Amniotic stem cell (primary cell): ENCODE measurements at places on chromosomes 13 and 19.

GRCh38 chr19:19750842-19751790 is 18.2 kb upstream of the ZNF14 start:
- no peak for DNase-seq

- DNase-seq = no peak
Observed at GRCh38 chr19:53977991-53978731, 13.3 kb upstream of the CACNG6 start.

DNA sequence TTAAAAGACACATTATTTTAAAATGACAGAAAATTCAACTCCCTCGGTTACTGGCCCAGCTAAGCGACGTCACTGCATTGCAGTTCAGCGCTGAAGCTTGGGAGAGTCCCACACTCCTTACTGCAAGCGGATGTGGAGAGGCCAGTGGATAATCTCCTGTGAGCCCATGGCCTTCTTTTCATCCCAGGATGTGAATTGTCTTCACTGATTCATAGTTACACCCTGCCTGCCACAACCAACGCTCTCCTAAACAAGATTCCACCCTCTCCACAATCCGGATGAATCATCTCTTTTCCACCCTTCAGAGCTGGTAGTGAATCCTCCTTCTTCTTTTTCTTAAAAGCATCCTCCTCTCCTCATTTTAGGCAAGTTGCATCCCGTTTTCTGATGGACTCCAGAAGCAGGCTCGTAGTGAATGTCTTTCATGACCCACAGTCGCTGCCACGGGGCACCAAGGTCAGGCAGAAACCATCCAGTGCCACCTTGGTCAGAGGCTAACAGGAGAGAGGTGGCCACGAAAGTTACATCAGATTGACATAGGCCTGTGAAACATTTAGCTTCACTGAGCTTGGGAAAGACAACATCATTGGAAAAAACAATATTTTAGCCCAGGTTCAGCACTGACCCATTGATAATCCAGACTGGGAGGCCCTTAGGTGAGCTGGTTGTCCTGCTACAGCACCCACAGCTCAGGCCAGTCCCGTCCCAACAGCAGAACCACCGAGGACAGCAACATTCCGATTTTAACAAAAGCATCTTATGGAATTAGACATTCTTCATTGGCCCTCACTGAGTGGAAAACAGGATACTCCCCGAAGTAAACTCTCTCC is 2.0 kb downstream of the GJB2 start:
- peak; percentile 26 for DNase-seq

GRCh38 chr19:10227026-10227971 is 3.8 kb downstream of the S1PR2 start:
- DNase-seq = no peak

DNA sequence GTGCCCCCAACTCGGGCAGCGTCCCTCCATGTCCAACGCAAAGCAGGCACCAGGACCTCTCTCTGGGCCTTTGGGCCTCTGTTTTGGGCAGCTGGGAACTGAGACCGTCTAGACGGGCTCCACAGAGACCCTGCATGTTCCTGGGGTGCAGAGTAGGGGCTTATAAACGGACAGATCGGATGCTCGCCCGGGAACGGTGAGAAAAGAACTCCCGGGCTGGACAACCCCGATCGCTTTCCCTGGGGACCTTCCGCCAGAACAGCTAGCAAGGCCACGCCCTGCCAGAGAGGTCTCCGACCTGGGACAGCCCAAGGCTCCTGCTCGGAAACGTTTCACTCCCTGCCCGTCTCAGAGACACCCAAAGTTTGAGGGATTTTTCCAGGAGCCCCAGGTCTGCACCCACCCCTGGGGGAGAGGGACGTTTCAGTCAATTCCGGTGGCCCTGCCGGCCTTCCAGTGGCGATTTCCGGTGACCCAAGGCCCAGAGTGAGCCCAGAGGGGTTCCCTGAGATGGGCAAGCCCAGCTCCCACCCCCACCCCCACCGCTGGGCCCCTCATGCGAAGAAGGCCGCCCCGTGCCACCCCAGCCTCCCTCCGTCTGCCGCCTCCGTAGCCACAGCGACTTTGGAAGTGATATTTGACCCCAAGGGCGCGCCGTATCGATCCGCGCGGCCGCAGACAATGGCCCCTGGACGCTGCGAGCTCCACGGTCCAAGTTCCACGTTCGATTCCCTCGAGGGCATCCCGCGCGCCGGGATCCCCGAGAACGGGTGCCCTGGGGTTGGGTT is 1.7 kb downstream of the NR2F6 start:
- no peak for DNase-seq

GRCh38 chr19:46604781-46605355 is 3.7 kb downstream of the CALM3 start:
- no peak for DNase-seq

- DNase-seq = no peak
Observed at GRCh38 chr19:6587093-6587820, 3.7 kb downstream of the CD70 start.

GRCh38 chr19:54332149-54332548 is 6.8 kb downstream of the LILRA4 start:
- no peak for DNase-seq

- no peak for DNase-seq
Observed at GRCh38 chr19:45045671-45046353, 7.0 kb downstream of the CLASRP start.

DNA sequence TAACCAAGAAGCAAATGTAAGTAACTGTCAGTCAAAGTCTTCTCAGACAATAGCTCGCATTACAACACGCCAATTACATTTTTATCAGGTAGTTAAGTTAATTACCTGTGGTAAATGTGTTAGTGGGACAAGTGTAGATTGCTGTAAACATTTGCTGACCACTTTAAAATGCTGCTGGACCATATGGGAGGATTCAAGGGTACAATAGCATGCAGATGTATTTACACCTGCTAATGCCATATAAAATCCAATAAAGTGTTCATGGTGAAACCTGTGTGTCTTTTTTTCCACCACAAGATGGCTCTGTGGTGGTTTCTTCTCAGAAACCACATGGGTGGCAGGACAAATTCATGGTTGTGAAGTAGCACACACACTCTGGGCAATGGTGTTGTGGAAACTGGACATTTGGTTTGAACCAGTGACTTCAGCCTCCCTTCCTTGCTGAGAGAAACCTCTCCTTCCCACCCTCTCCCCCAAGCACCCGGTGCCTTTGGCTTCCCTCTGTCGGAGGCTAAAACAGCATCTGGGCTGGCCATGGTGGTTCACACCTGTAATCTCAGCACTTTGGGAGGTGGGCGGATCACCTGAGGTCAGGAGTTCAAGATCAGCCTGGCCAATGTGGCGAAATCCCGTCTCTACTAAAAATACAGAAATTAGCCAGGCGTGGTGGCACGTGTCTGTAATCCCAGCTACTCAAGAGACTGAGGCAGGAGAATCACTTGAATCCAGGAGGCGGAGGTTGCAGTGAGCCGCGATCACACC is 18.1 kb upstream of the GTF3A start:
- no peak for DNase-seq

GRCh38 chr19:10961073-10961860 is 437 bp downstream of the SMARCA4 start:
- DNase-seq = no peak

DNA sequence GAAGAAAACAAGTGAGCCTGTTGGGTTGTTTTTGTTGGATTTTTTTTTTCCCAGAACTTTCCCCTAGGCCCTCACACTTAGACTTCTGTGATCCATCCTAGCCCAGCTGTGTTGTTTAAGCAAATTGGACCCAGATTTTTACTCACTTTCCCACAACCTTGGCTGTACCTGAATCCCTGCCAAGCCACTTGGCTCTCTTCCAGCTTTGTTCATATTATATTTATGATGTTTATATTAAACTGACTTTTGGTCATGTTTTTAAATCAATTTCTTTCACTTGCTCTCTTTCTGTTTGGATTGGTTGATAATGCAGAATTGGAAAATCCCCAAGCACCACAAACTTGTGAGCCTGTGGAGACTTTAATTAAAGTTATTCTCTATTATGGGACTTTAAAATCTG is 16.6 kb downstream of the OLFM4 start:
- DNase-seq = no peak

GRCh38 chr13:29479716-29480492 is 115.6 kb downstream of the SLC7A1 start:
- DNase-seq = no peak

DNA sequence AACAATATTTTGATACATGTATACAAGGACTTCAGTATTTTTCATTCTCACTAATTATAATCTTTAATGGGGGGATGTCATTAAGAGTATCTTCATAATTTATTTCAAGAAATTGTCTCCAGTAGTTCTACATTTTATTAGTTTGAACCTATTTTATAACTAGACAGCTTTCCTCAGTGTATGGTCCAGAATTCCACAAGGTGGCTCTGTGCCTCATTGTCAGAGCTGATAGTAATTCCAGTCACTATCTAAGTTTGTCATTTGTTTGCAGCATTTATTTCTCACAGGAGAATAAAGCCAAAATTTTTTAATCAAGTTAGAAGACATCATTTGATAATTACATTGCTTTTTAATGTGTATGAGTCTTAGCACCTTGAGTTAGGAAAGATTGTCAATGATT is 1633.0 kb upstream of the PCDH20 start:
- no peak for DNase-seq

DNA sequence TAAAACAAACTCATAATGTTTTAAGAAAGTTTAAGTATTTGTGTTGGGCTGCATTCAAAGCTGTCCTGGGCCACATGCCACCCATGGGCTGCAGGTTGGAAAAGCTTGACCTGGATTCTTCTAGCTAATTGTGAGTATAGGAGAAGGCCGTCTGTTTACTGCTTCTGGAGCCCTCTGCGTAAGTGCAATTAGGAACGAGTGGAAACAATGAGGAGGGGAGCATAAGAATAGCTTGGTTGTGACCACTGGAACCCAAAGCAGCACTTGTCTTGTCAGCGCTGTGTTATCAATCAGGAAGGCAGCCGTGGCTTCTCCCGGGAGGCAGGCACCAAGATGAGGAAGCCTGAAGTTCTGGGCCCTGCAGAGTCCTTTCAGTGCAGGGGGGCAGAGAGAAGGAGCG is 110.4 kb upstream of the MBNL2 start:
- no peak for DNase-seq

GRCh38 chr19:49787746-49788145 is 20.9 kb downstream of the AP2A1 start:
- no peak for DNase-seq

- DNase-seq = no peak
Observed at GRCh38 chr13:53015971-53016370, 12.6 kb upstream of the OLFM4 start.

DNA sequence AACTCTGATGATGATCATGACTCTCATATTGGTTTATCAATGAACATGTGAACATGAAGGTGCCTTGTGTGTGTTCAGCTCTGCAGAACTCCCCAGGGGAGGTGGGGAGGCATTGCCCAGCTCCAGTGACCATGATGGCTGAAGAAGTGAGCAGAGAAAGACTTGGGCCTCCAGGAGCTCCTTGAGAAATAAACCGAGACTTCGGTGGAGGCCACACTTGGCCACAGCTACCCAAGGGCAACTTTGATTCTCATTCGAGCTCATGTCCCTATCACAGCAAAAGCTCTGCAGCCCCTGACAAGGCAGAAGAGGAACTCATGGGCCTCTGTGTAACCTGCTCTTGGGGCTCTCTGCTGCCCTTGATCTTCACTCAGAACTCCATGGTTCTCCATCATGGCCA is 44.1 kb upstream of the ZNF536 start:
- no peak for DNase-seq

DNA sequence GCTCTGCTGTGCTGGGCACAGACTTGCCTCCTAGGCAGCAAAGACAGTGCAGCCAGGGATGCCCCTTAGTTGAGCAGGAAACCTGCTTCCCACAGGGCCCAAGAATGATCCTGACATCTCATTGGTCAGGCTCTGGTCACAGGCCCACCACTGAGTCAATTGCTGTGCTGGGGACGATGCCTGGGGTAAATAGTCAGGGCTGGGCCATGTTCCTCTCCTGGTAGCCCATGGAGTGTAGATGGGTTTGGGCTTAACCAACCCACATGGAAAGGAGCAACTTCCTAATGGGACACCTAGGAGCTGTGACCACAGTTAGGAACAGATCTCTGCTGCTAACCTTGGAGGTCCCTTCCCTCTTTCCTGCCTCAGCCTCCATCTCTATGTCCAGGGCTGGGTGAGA is 212.5 kb upstream of the ZNF536 start:
- DNase-seq = no peak

DNA sequence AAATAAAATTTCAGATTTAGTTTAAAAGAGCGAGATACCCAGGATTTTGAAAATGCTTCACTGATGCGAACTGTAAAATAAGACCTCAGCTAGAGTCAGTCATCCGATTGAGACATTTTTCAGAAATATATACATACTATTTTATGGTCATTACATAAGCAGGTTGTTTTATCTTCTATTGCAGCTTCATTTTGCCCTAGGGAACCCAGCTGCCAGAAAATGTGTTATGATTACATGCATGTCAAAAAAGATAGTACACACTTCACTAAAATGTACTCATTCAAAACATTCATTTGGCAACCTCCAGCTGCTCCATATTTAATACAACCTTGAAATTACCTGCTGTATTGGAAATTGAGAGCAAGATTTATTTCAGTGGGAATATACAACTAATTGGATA is 483.8 kb upstream of the SLITRK6 start:
- no peak for DNase-seq

- no peak for DNase-seq
Observed at GRCh38 chr19:13208672-13209483, 58.7 kb downstream of the IER2 start.

- no peak for DNase-seq
Observed at GRCh38 chr19:14544047-14544446, 14.7 kb downstream of the TECR start.

GRCh38 chr19:48940902-48941301 is 7.4 kb downstream of the DHDH start:
- no peak for DNase-seq

- no peak for DNase-seq
Observed at GRCh38 chr13:24221007-24221406, 60.5 kb downstream of the SPATA13 start.

GRCh38 chr13:56166864-56167263 is 973.9 kb upstream of the PRR20A start:
- DNase-seq = no peak

- DNase-seq = no peak
Observed at GRCh38 chr19:42362891-42363440, 27.1 kb downstream of the CNFN start.
